ENCODE measurements at places on chromosomes 3 and 15. TPM values are rescaled to one million over a fixed set of nuclear protein-coding genes. Genes with fewer than 3 reads are reported as not detected.
A peak's percentile ranks its signal among the peaks of the same experiment; 100 is the strongest.

DNA sequence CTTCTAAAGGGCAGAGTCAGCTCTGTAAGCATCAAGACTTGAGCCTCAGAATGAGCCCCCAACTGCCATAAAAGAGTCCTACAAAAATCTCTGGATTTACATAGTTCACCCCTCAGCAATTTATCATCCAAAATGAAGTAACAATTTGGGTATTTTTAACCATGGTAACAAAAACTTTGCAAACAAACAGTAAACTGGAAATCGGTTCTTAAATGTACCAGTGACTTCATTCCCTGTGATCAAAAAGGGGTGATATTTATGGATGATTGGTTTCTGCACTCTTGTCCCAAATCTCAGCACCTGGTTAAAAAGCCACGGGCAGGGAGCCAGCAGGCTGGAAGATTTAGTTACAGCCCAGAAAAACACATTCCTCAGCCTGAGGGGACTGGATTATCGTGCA is 73.6 kb downstream of the TFG start:
- DNase-seq = peak; percentile 36

- no peak for DNase-seq
Measured at GRCh38 chr15:62211348-62211747, 46.3 kb upstream of the C2CD4B start.

DNA sequence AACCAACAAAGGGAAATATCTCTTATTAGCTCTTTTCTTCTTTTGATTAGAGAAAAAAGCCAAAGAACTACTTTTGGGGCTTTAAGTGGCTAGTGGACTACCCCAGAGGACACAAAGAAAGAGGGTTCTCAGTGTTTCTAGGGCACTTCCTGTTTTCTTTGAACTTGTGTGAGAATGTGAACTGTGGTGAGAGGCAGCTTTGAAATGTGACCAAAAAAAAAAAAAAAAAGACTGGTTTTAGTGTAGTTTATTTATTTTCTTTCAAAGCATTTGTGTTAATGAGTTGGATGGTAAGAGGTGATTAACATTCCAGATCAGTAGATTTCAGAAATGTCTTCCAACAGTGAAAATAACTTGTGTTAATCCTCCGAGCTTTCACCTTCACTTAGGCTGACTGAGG is 32.4 kb downstream of the SELENOT start:
- no peak for DNase-seq

- no peak for DNase-seq
Measured at GRCh38 chr3:184590795-184591194, 29.2 kb downstream of the EPHB3 start.

Gene RETNLB
- not detected for polyA plus RNA-seq

Gene GPR176
- polyA plus RNA-seq = 3.6 TPM
